ENCODE measurements at places on chromosomes 7 and 10.

DNA sequence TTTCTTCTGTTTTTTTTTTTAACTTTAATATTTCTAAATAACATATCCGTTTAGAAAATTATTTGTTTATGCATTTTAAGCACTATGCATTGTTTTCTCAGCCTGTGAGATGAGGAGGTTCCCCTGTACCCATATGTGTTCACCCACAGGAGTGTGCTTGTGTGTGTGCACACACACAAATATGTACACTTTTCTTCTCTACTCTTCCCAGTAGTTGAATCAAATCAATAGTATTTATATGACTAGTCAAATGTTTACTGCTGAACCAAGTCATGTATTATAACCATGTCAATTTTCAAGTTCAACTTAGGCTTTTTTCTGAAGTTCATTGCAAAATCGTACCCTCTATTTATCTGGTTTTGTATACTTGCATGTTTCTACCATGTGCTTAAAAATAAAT, 37.3 kb downstream of the HDAC9 start:
- no peak for DNase-seq

DNA sequence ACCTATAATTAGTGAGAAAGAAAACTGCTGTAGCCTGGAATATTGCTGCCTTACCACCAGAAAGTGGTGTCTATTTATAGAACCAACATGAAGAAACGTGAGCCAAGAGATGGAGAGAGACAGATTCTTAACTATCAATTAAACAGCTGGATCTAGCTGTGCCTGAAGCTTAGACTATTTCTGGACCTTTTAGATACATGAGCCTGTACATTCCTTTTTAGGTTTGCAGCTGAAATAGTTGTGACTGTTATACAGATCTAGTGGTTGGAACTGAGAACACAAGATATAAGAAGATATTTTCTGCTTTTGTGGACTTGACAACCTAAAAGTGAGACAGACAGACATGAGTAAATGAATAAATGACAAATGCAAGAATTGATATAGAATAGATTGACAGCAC, 73.4 kb downstream of the CDK14 start:
- DNase-seq: no peak

- DNase-seq: no peak
Observed at GRCh38 chr7:25032774-25033743, 53.1 kb upstream of the OSBPL3 start.

GRCh38 chr10:5902511-5903274, 12.7 kb downstream of the FBH1 start:
- no peak for DNase-seq

- DNase-seq: no peak
Observed at GRCh38 chr7:52151559-52151958, 835.0 kb upstream of the COBL start.

Data from stimulated activated CD4-positive, alpha-beta T cell treated with anti-CD3 and anti-CD28 coated beads, Interleukin-15, amount 100 ng/mL, for 1 hour (primary cell).